ENCODE measurements at places on chromosomes 4 and X.

- no peak for DNase-seq
Observed at GRCh38 chrX:41984628-41985027, 61.3 kb upstream of the CASK start.

GRCh38 chr4:151563194-151563593 lies 154.2 kb downstream of the FHIP1A start:
- DNase-seq = no peak

- peak; percentile 47 for DNase-seq
Observed at GRCh38 chr4:102343964-102344519, 1.2 kb downstream of the SLC39A8 start.

- DNase-seq = no peak
Observed at GRCh38 chrX:101906136-101906796, 25.6 kb downstream of the ZMAT1 start.

GRCh38 chr4:56844802-56845580 lies 23.5 kb upstream of the SPINK2 start:
- DNase-seq = no peak

DNA sequence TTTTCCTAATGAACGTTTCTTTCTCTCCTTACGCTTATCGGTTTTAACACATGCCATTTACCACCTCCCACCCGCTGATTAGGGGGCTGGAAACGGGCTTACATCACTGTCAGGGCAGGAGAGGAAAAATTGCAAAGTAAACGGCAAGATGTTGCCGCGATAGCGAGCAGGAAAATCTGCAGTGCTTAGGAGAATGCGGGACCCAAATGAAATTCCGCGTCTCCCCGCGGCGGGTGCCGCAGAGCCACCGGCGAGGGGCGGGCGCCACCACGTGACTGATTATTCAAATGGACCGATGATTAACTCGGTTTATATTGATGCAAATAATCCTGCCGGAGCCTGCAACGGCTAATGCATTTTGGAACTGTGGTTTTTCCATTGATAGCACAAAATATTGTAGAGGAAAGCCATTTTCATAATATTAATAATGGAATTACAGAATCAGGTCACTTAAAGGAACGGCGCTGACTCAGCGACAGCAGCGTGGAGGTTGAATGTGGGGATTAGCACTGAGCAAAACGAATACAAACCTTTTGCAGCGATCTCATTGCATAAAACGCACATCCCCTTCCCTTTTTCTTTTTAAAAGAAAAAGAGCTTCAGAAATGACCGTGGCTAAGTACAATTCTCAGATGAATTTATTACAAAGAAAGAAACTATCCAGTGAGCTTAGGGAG lies 224.2 kb downstream of the STIM2 start:
- no peak for DNase-seq

DNA sequence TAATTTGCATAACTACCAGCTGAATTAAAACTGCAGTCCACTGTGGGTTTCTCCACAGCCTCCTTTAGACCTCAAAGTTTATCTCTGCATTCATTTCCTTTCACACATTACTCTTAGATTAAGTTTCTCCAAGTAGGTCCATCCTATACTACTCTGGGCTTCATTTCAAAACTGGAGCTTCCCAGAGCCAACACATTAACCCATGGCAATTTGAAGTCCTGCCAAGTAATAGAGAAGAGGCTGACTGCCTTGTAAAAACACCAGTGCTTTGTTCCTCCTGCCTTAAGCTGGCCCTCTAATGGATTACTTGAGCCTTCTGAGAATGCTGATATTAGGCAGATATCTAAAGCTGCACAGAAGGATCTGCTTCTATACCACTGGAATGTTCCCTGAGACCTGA lies 997.2 kb upstream of the SLIT2 start:
- no peak for DNase-seq

DNA sequence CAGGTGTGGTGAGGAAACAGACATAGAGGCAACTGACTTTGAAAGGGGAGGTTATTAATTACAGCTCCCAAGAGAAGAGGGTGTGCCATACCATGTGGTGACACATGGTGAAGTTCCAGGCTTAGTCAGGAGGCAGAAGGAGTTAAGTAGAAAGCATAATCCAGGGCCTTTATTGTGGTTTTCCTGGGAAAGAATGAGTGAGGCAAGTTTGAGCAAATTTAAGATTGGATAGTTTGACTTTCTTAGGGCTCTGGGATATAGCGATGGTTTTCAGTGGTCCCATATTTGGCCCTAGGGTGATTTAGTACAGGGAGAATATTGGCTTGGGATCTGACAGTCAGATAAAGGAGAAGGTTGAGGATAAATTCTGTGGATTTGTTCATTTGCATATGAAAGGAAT lies 495.9 kb upstream of the FSTL5 start:
- DNase-seq = no peak

DNA sequence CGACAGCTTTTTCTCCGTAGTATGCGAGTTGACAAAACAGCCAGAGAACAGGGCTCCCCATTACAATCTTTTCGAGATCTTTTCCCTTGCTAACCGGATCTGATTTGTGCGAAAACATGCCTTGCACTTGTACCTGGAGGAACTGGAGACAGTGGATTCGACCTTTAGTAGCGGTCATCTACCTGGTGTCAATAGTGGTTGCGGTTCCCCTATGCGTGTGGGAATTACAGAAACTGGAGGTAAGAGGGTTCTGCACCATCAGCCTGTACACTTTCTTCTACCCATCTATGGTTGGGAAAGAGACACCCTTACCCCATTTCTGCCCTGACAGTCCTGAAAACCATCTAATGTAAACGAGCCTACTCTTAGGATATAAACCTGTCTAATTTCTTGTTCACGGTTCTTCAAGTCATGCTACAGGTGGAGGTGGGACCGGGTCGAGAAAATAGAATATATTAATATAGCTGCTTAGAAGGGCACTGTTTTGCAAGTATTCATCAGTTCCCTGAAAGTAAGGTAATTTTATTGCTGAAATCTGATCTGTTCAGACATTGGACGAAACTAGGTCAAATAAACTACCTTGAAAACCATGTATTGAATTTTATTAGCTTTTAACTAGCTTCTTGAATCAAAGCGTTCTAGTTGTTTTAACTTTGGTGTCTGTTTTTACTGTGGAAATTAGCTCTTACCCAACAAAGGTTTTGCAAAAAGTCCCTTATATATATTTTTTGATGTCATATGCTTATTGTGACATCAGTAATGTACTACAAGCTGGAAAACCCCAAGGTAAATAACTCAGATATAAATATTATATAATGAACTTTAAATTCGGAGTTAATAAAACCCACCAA lies 869 bp downstream of the TMEM184C start:
- no peak for DNase-seq

Data from activated CD8-positive, alpha-beta memory T cell treated with anti-CD3 and anti-CD28 coated beads for 48 hours (primary cell).